Activated naive CD4-positive, alpha-beta T cell treated with anti-CD3 and anti-CD28 coated beads for 36 hours (primary cell): ENCODE measurements at places on chromosomes 4 and X.

- DNase-seq: peak; percentile 75
Measured at GRCh38 chrX:48897157-48897624, 377 bp downstream of the TIMM17B start.

DNA sequence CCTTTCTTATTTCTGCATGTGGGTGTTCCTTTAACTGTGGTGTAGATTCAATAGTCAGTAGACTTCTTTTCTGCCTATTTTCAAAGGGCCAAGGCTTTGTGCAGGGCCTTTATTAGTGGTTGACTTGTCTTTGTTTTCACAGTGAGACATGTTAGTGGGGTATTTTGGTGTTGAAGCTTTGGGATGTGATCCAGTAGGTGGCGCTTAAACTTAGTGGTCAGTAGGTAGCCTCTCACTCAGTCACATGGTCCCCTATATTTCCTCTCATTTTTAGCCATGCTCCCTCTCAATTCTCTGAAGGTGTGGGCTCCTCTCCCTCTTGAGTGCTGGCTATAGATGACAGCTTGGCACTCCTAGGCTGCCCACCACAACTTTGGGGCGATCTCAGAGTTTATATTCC is 23.4 kb upstream of the SLC10A7 start:
- no peak for DNase-seq

- peak; percentile 52 for DNase-seq
Measured at GRCh38 chr4:139015948-139016471, 429 bp downstream of the NOCT start.

GRCh38 chr4:151781026-151781425 is 20.2 kb upstream of the GATB start:
- no peak for DNase-seq

- DNase-seq: no peak
Measured at GRCh38 chrX:17082831-17083230, 136.4 kb downstream of the REPS2 start.
